NCI-H1092 (cell line): ENCODE measurements at places on chromosomes 6 and 20.

DNA sequence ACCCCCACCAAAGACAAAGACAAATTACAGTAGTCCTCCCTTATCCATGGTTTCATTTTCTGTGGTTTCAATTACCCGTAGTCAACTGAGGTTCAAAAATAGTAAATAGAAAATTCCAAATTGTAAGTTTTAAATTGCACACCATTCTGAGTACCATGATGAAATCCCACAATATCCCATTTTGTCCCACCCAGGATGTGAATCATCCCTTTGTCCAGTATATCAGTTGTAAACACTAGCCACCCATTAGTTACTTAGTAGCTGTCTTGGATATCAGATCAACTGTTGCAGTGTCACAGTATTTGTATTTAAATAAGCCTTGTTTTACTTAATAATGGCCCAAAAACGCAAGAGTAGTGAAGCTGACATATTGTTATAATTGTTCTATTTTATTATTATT is 364.0 kb upstream of the ARID1B start:
- no peak for DNase-seq

DNA sequence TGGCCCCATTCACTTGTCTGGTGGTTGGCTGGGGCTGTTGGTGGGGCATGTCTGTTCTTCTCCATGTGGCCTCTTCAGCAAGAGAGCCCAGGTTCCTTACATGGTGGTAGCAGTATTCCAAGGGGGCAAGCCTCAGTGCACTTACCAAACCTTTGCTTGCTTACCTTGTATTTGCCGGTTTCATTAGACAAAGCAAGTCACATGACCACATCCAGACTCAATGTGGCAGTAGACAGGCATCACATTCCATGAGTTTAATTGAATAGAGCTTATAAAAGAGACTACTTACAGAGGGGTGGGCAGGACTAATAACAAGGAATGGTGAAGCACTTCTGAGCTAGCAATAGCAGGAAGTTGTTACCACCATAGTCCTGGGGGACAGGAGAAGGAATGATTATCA is 78.6 kb downstream of the SNAP25 start:
- DNase-seq, result no peak

- no peak for DNase-seq
Measured at GRCh38 chr6:87848616-87849015, 146.6 kb upstream of the AKIRIN2 start.

DNA sequence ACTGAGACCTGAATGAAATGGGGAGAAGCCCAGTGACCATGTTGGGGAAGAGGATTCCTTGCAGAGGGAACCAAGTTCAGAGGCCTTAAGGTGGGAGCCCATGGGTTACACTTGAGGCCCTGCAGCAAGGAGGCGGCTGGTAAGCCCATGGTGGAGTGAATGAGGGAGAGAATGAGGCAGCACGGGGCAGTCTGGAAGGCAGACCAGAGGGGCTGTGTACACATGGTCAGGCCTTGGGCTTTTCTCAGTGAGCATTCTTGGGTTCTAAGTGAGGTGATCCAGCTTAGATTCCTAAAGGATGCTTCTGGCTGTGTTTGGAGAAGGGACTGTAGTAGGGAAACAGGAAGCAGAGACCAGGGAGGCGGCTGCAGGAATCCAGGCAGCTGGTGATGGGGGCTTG is 19.0 kb downstream of the RNF114 start:
- no peak for DNase-seq

DNA sequence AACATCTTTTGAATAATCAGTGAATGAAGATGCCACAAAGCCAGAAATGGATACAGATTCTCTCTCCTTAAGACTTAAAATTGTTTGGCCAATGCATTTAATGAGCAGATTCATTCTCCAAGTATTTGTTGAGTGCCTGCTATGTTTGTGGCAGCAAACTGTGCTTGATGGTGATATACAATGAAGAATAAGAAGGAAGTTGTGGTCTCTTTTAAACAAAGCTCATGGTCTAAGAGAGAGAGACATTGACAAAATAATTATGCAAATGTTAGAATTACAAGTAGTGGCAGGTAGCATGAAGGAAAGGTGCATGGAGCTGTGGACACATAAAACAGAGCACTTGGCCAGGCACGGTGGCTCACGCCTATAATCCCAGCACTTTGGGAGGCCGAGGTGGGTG is 28.3 kb downstream of the NFATC2 start:
- DNase-seq, result no peak

DNA sequence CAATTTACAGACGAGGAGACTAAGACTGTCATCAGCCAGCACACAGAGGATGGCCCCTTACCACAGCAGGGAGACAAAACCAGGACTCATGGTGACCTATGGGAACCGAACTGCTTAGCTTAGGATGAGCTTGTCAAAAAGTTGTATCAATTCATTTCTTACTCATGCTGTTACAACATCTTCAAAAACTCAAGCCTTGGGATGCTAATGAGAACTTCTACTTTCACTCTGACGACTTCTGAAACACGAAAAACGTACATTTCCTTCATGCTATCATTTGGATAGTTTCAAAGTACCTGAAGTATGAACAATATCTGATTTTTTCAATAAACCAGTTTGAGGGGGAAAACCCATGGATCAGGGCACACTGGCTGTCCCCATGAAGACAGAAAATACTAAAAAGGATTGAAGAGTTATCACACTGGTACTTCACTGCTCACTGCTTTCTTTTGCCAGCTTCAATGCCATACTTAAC is 31.9 kb downstream of the HIVEP2 start:
- DNase-seq, result no peak

- no peak for DNase-seq
Measured at GRCh38 chr20:20547221-20547875, 165.1 kb downstream of the RALGAPA2 start.

DNA sequence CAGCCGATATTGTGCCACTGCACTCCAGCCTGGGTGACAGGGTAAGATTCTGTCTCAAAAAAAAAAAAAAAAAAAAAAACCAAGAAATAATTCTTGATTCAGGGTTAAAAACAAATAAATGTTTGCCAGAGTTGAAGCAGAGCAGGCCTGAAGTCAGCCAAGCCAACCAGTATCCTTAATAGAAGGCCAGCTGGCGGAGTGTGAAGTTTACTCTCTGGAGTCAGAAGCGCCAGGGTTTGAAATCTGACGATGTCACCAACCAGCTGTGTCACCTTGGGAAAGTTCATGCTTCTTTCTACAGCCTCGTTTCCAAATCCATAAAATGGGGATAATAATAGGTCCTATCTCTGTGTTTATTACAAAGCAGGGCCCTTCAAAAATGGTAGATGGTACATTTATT is 73.0 kb upstream of the ENPP5 start:
- DNase-seq, result no peak

DNA sequence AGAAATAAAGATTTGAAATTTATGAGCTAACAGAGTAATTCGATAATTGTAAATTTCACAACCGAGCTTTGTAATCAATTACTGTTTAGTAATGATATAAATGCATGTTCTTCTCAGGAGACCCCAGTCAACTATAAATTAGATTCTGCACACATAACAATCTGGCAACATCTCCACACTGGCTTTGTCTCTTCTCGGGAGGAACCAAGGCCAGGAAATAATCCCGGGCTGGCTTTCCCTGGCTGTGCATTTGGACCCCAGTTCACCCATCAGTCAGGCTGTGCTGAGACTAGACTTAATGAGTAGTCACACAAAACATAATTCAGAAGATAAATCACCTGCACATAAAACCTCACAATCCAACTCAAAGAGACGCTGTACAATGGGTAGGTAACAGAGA is 65.5 kb downstream of the PTPRT start:
- no peak for DNase-seq

- no peak for DNase-seq
Measured at GRCh38 chr6:153092082-153093013, 38.7 kb downstream of the RGS17 start.

GRCh38 chr6:95143408-95144180 is 433.7 kb upstream of the MANEA start:
- no peak for DNase-seq

- DNase-seq, result no peak
Measured at GRCh38 chr6:137802408-137803182, 64.5 kb upstream of the TNFAIP3 start.

DNA sequence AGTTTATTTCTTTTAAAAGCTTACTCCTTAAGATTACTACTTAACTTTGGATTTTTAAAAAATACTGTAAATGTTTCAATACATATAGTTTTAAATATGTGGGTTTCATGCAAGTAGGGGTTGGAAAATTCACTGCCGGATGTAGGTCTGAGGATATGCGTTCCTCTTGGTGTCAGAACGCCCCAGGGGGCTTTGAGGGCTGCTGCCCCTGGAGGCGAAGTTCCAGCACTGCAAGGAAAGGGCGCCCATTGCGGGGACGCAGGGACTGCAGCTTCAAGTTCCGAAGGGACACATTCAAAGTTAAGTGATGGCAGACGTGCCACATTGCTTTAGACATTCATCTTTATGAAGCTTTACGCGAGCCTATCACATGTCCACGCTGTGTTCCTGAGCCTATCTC is 152.9 kb downstream of the SOD2 start:
- DNase-seq, result no peak
